ENCODE measurements at places on chromosomes 1 and 21. TPM values are rescaled to one million over a fixed set of nuclear protein-coding genes. Genes with fewer than 3 reads are reported as not detected.

- DNase-seq: no peak
These were observed 615.5 kb upstream of the ADAMTS5 start for GRCh38 chr21:27582246-27582947.

DNA sequence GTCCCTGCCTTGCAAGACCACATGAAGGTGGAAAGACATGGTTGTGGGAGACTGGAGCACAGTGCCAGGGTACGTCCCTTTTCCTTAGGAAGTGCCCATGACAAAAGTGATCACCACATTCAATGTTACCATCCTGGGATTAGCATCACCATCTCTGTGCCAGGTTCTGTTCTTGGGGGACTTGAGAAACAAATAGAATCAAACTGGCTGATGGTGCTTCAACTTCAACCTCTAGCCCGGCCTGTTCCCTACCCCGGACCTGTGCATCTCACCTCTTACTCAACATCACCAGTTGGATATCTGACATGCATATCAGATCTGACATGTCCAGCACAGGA, 153.3 kb downstream of the GRIK3 start:
- DNase-seq: no peak

GRCh38 chr1:64337475-64337874, 132.5 kb upstream of the CACHD1 start:
- DNase-seq: no peak

Gene PGLYRP4
- not detected for total RNA-seq

Data from A172 (cell line).